Trophoblast cell (in vitro differentiated cells and primary cell): ENCODE measurements at places on chromosomes 11 and 22.

GRCh38 chr11:112961146-112961668 lies at the start of gene NCAM1:
TSS of gene NCAM1 (plus strand) at chr11:112961420.
- no peak for DNase-seq

GRCh38 chr11:106619320-106619990 lies 398.8 kb downstream of the GUCY1A2 start:
- no peak for DNase-seq

DNA sequence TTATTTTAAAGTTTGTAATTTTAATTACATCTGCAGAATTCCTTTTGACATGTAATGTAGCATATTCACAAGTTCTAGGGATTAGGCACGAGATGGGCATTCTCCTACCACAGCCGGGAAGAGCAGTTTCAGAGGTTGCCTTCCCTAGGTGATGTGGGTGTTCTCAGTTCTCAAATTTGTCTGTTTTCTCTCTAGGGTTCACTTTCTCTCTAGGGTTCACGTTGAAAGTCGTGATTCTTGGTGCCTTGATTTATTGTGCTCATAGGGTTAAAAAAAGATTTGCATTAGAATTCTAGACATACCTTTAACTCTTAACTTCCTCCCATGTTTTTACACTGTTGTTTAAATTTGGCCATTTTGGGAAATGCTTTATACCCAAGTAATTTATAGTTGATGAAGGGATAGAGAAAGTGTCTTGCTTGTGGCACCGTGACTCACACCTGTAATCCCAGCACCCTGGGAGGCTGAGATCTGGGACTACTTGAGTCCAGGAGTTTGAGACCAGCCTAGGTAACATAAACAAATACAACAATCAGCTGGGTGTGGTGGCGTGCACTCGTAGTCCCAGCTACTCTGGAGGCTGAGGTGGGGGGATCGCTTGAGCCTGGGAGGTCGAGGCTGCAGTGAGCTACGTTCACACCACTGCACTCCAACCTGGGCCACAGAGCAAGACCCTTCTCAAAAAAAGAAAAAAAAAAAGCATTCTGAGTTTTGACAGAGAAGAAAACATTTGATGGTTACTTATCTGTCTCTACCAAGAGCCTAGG lies 3.6 kb downstream of the MED15 start:
- peak; percentile 43 for DNase-seq

GRCh38 chr11:78033040-78033439 lies 10.0 kb upstream of the KCTD14 start:
- no peak for DNase-seq

GRCh38 chr22:39518144-39518786 lies 2.1 kb upstream of the ATF4 start:
- DNase-seq: no peak

- no peak for DNase-seq
Observed at GRCh38 chr11:58493676-58494075, 14.2 kb downstream of the OR5B21 start.

GRCh38 chr22:17825876-17826550 lies 51.7 kb upstream of the BID start:
- peak; percentile 85 for DNase-seq

DNA sequence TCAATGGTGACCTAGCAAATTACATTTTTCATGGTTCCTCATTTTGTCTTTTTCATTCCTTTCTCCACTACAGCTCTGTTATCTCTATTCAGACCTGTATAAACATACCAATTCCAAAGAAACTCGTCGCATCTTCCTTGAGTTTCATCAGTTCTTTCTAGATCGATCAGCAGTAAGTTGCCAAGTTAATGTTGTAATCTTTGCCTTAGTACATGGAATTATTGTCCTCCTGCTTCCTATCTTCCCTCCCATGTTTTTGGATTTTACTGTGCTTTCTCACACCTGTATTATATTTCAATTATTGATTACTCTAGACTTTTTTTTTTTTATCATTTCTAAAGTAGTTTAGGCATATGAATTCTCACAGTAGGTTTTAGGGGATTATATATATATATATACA lies 69.5 kb upstream of the GRIK4 start:
- no peak for DNase-seq

DNA sequence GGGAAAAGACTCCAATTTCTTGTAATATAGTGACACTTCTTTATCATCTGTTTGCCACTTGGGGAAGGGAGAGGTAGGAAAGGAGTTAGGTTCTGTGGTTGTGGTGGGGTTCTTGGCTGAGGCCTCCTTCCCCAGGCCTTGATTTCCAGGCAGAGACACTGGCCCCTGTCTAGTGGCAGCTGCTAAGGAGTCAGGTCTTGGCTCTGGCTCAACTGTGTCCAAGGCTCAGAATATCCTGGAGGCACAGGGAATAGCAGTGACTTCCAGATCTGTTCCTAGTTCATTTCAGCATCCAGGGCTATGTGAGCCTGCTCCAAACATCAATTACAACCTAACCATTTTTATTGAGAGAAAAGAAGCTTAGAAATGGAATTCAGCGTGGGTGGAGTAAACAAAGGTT lies 29.5 kb downstream of the PPFIBP2 start:
- DNase-seq: no peak

- DNase-seq: no peak
Observed at GRCh38 chr11:86156397-86156955, 87.6 kb upstream of the PICALM start.

DNA sequence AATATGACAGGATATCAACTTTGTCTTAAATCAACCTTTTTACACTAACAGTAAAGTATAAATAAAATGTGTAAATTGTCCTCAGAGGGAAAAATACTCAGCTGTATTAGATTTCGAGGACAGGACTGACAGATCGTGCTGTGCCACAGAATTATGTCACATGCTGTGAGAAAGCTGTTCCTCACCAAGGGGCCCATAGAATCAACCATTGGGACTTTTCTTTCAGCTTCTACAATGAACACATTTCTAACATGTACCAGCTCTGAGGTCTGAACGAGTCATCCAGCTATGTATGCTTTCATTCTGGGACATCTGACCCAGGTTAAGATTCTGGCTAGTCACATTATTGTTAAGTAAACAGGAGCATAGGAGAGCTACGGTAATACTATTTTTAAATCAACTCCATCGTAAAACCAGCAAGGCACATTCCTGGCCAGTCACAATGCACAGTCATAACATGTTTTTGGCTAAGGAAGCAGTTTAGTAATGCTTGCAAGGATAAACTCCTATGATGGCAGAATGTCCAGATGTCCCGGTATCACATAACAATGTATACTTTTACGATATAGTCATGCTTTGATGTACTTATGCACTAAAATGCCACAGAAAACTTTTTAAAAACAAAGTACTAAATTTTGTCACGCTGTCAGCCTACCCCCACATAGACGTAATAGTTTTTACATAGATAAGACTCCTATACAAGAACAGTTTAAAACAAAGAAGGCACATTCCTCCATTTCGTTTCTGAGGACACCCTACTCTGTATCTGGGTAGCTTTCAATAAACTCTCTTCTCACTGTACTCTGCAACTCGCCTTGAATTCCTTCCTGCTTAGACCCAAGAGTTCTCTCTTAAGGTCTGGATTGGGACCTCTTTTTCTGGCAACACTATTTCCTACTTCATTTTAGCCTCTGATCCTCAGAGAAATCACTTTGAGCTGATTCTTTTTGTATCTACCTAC lies 27.4 kb downstream of the ZNF214 start:
- DNase-seq: peak; percentile 91

- peak; percentile 17 for DNase-seq
Observed at GRCh38 chr11:83070731-83071566, 748 bp downstream of the RAB30 start.

DNA sequence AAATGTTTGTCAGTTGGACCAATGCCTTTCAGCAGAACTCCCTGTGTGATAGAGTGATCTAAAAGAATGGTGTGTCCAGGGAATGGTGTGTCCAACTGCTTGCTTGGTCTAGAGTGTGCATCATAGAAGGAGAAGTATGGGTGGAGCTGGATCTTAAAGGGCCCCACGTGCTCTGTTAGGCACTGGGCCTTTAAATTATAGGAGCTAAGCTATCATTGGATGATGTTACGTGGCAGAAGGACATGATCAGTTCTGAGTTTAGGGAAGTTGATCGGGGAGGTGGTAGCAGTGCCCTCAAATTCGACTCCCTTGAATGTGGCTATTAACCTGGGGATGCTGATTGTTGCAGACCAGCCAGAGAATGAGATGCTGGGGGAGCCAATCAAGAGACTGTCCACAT lies 16.4 kb downstream of the STX3 start:
- no peak for DNase-seq

- DNase-seq: peak; percentile 53
Observed at GRCh38 chr22:29994027-29994715, 86.1 kb upstream of the HORMAD2 start.
